ENCODE measurements at places on chromosomes 4 and X. TPM values are rescaled to one million over a fixed set of nuclear protein-coding genes. Genes with fewer than 3 reads are reported as not detected.

- no peak overlapping the region for H3K27ac ChIP-seq
- no peak overlapping the region for H3K4me3 ChIP-seq
- H3K27me3 ChIP-seq, result no peaks in the 10 kb centered on the region
- H3K36me3 ChIP-seq, result no peaks in the 10 kb centered on the region
Measured at GRCh38 chr4:38332699-38333098, 331.3 kb upstream of the KLF3 start.

- H3K4me1 ChIP-seq, result peaks cover 28% of the 10 kb centered on the region
- H3K27me3 ChIP-seq, result no peaks in the 10 kb centered on the region
- peak overlapping the region; percentile 44 for H3K27ac ChIP-seq
- peak overlapping the region; percentile 79 for H3K4me3 ChIP-seq
Measured at GRCh38 chr4:17511051-17511450, 839 bp downstream of the QDPR start.

DNA sequence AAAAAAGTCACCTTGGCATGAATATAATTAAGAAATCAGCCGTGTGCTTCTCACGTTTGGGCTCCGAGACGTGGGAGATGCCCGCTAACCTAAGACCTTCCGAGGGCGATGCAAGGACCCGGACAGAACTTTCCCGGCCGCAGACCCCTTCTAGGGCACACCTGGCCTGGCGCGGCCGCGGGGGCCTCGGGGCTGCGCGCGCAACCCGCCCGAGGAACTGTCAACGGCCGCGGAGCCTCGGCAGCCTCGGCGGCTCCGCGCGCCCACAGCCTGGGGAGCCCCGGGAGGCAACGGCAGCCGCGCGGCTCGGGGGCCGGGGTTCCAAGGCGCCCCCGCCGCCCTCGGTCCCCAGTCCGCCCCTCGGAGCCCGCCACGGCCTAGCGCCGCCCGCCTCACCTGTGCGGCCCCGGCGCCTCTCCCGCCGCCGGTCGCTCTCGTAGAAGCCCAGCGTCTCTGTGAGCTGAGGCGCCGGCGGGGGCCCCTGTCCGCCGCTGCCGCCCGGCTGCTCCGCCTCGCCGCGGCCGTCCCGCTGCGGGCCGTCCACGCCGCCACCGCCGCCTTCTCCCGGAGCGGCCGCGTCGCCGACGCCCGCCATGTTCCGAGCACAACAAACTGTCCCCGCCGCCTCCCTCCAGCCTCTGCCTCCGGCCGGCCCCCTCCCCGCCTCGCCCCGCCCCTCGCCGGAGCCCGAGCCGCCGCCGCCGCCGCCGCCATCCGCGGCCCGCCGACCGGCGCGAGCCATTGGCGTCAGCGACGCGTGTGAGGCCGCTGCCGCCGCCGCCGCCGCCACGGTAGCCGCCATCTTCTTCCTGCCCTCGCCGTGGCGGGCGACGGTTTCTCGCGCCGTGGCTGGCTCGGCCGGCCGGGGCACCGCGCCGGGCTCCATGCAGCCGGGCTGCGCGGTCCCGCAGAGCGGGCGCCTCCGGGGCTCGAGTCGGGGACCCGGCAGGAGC lies at the start of gene TAPT1:
Gene TAPT1 (minus strand): TSS at position 609 of the 953 bp plus-strand sequence. CDS start 14 bp downstream, at position 595.
- no peaks in the 10 kb centered on the region for H3K27me3 ChIP-seq
- peak within 1 kb of the TSS; percentile 97 for H3K4me3 ChIP-seq
- peaks cover 32% of the 10 kb centered on the region for H3K4me1 ChIP-seq
- H3K27ac ChIP-seq, result peak within 1 kb of the TSS; percentile 40
- no peaks in the 10 kb centered on the region for H3K36me3 ChIP-seq
- peak; percentile 89 for DNase-seq

GRCh38 chr4:106690487-106690886 lies 321.9 kb upstream of the GIMD1 start:
- no peak for DNase-seq
- no peak overlapping the region for H3K4me3 ChIP-seq
- no peak overlapping the region for H3K27ac ChIP-seq
- no peaks in the 10 kb centered on the region for H3K27me3 ChIP-seq

GRCh38 chrX:38249965-38250364 lies 29.3 kb upstream of the SRPX start:
- H3K27me3 ChIP-seq, result no peaks in the 10 kb centered on the region
- H3K4me3 ChIP-seq, result no peak overlapping the region
- DNase-seq, result no peak
- no peaks in the 10 kb centered on the region for H3K36me3 ChIP-seq
- no peak overlapping the region for H3K27ac ChIP-seq
- H3K4me1 ChIP-seq, result no peaks in the 10 kb centered on the region

Gene CLDN34
- total RNA-seq, result not detected

GRCh38 chr4:29131304-29131703 lies 1588.9 kb upstream of the PCDH7 start:
- DNase-seq, result no peak
- no peaks in the 10 kb centered on the region for H3K4me1 ChIP-seq
- H3K4me3 ChIP-seq, result no peak overlapping the region
- no peaks in the 10 kb centered on the region for H3K27me3 ChIP-seq
- no peak overlapping the region for H3K27ac ChIP-seq

Gene RUFY3
- 25.2 TPM for total RNA-seq

Gene NLGN4X
- total RNA-seq, result 183 TPM

DNA sequence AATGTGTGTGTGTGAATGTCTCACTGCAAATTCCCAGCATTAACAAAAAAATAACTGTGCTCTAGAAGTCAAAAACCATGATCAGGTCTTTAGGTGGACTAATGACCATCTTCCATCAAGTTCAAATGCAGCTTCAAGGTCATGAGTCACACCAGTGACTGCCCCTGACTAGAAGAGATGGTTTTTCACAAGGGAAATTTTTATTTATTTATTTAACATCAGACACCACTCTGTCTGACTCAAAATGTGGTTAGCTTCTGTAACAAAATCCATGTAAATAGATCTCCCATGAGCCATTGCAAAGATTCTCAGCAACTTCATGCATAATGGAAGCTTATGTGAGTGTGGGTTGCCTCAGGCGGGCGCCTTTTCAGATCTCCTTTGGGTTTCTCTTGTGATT lies 219.2 kb downstream of the KIT start:
- H3K27ac ChIP-seq, result no peak overlapping the region
- H3K36me3 ChIP-seq, result no peaks in the 10 kb centered on the region
- H3K27me3 ChIP-seq, result no peaks in the 10 kb centered on the region
- DNase-seq, result no peak

GRCh38 chrX:51975811-51976210 lies 82.4 kb downstream of the MAGED1 start:
- no peaks in the 10 kb centered on the region for H3K36me3 ChIP-seq
- H3K4me1 ChIP-seq, result no peaks in the 10 kb centered on the region
- no peak overlapping the region for H3K27ac ChIP-seq
- DNase-seq, result no peak

Gene PLAC1
- not detected for total RNA-seq

DNA sequence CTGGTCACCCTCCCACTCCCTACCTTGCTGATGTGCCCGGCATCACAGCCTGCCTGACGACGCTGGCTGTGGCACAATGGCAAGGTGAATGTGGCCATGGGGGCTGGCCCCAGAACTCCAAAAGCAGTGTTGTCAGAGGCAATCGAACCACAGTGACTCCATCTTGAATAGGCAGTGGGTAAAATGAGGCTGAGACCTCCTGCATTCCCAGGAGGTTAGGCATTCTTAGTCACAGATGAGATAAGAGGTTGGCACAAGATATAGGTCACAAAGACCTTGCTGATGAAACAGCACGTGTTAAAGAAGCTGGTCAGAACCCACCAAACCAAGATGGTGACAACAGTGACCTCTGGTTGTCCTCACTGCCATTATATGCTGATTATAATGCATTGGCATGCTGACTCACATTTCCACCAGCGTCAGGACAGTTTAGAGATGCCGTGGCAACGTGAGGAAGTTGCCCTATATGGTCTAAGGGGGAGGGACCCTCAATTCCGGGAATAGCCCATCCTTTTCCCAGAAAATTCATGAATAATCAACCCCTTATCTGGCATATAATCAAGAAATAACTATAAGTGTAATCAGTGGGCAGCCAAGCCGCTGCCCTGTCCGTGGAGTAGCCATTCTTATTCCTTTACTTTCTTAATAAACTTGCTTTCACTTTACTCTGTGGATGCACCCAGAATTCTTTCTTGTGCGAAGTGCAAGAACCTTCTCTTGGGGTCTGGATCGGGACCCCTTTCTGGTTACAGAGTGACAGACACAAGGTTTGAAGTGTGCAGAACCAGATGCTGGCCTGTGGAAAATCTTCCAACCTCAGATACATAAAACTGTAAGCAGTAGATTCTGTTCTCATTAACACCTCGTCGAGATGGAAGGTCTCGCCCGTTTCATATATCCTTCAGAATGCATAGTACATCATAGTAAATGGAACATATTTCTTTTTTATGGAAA lies 26.8 kb upstream of the CLDN24 start:
- no peak for DNase-seq
- H3K27ac ChIP-seq, result no peak overlapping the region
- no peak overlapping the region for H3K4me3 ChIP-seq
- H3K27me3 ChIP-seq, result no peaks in the 10 kb centered on the region
- no peaks in the 10 kb centered on the region for H3K36me3 ChIP-seq

Gene EGFL6
- not detected for total RNA-seq

GRCh38 chrX:53471346-53471745 lies 37.2 kb upstream of the HSD17B10 start:
- no peaks in the 10 kb centered on the region for H3K36me3 ChIP-seq
- no peak for DNase-seq
- H3K27ac ChIP-seq, result no peak overlapping the region
- no peak overlapping the region for H3K4me3 ChIP-seq

- peaks cover 16% of the 10 kb centered on the region for H3K4me1 ChIP-seq
- H3K27me3 ChIP-seq, result no peaks in the 10 kb centered on the region
- peak; percentile 61 for DNase-seq
- no peak overlapping the region for H3K27ac ChIP-seq
Measured at GRCh38 chr4:153560908-153561307, 94.7 kb downstream of the TMEM131L start.

GRCh38 chr4:165312506-165312905 lies 15.0 kb upstream of the MSMO1 start:
- no peak for DNase-seq
- peaks cover 16% of the 10 kb centered on the region for H3K4me1 ChIP-seq
- no peak overlapping the region for H3K27ac ChIP-seq
- no peaks in the 10 kb centered on the region for H3K27me3 ChIP-seq

Gene GJB1
- not detected for total RNA-seq

Gene L1CAM
- total RNA-seq, result not detected

Gene CNGA1
- total RNA-seq, result not detected

Gene NIPAL1
- 3.0 TPM for total RNA-seq

GRCh38 chr4:109588176-109588575 lies 28.1 kb downstream of the MCUB start:
- DNase-seq, result peak; percentile 84
- peak overlapping the region; percentile 85 for H3K27ac ChIP-seq
- H3K4me3 ChIP-seq, result peak overlapping the region; percentile 36
- peaks cover 4% of the 10 kb centered on the region for H3K36me3 ChIP-seq
- no peaks in the 10 kb centered on the region for H3K27me3 ChIP-seq

Gene CTAG1B
- total RNA-seq, result not detected

GRCh38 chrX:135740681-135741149 lies 27.3 kb downstream of the CT45A1 start:
- no peaks in the 10 kb centered on the region for H3K4me1 ChIP-seq
- peak; percentile 83 for DNase-seq
- H3K36me3 ChIP-seq, result no peaks in the 10 kb centered on the region
- no peak overlapping the region for H3K4me3 ChIP-seq
- H3K27me3 ChIP-seq, result no peaks in the 10 kb centered on the region

- no peak overlapping the region for H3K27ac ChIP-seq
- no peaks in the 10 kb centered on the region for H3K27me3 ChIP-seq
- no peak for DNase-seq
- no peak overlapping the region for H3K4me3 ChIP-seq
- peaks cover 6% of the 10 kb centered on the region for H3K36me3 ChIP-seq
Measured at GRCh38 chrX:72568406-72569092, 4.1 kb downstream of the HDAC8 start.

GRCh38 chr4:73751166-73751565 lies 10.8 kb downstream of the CXCL8 start:
- no peak for DNase-seq
- H3K4me3 ChIP-seq, result no peak overlapping the region
- no peaks in the 10 kb centered on the region for H3K27me3 ChIP-seq
- no peaks in the 10 kb centered on the region for H3K4me1 ChIP-seq
- no peaks in the 10 kb centered on the region for H3K36me3 ChIP-seq

Gene FREM3
- not detected for total RNA-seq

GRCh38 chr4:90328558-90328957 lies 201.4 kb downstream of the CCSER1 start:
- H3K4me1 ChIP-seq, result no peaks in the 10 kb centered on the region
- H3K4me3 ChIP-seq, result no peak overlapping the region
- DNase-seq, result no peak
- no peaks in the 10 kb centered on the region for H3K36me3 ChIP-seq
- no peaks in the 10 kb centered on the region for H3K27me3 ChIP-seq

Gene PAGE5
- not detected for total RNA-seq

- no peak for DNase-seq
- no peak overlapping the region for H3K27ac ChIP-seq
- no peaks in the 10 kb centered on the region for H3K27me3 ChIP-seq
Measured at GRCh38 chr4:99483636-99484035, 27.2 kb upstream of the C4orf17 start.

DNA sequence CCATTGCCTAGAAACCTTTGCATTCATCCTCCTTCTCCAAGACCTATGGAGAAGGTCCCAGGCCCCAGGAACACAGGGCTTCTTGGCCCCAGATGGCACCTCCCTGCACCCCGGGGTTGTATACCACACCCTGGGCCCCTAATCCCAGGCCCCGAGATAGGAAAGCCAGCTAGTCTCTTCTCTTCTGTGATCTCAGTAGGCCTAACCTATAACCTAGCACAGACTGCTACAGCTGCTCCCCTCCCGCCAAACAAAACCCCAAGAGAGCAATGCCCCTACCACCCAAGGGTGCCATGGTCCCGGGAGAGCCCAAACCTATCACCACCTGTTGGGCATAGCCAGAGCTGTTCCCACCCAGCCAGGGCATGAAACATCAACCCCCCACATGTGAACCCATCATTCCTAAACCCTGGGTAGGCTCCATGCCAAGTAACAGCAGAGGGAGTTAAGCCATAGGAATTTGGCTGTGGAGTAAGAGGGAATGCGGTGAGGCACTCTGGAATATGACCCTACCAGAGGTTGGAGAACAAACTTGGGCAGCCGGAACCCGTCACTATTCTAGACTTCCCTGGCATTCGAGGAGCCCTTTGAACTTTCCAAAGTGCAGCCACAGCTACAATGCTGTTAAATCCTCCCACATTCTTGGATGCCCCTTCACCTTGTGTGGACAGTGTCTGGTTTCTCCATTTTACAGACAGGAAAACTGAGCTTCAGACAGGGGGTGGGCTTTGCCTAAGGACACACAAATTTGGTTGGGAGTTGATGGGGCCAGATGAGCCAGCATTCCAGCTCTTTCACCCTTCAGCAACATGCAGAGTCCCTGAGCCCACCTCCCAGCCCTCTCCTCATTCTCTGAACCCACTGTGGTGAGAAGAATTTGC lies 10.9 kb upstream of the SASH3 start:
- peak overlapping the region; percentile 33 for H3K4me3 ChIP-seq
- no peak for DNase-seq
- H3K27ac ChIP-seq, result peak overlapping the region; percentile 78
- H3K36me3 ChIP-seq, result no peaks in the 10 kb centered on the region
- no peaks in the 10 kb centered on the region for H3K27me3 ChIP-seq
- peaks cover 39% of the 10 kb centered on the region for H3K4me1 ChIP-seq

DNA sequence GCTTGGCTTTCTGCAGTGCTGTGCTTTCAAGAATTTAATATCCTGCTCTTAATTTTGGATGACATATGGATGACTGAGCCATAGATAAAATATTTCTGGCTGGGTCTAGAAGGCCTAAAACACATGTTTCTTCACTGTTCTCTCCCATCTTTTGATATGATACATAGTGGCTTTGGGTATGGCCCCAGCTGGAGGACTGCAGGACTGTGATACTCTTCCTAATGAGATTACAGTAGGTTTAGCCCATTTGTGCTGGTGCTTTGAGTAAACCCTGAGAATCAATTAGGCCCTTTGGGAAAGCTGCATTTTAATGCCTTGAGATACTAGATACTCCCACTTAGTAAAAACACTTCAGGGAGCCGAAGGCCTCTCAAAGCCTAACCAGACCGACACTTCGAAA lies 38.0 kb downstream of the KIT start:
- no peak overlapping the region for H3K4me3 ChIP-seq
- H3K27me3 ChIP-seq, result no peaks in the 10 kb centered on the region
- H3K36me3 ChIP-seq, result no peaks in the 10 kb centered on the region
- H3K27ac ChIP-seq, result no peak overlapping the region

Data from Karpas-422 (cell line).